ENCODE measurements at places on chromosomes 13 and 19.
A peak's percentile ranks its signal among the peaks of the same experiment; 100 is the strongest.

- no peak for DNase-seq
Measured at GRCh38 chr13:44508562-44509077, 67.5 kb downstream of the TSC22D1 start.

- no peak for DNase-seq
Measured at GRCh38 chr19:32251634-32252332, 93.6 kb upstream of the ZNF507 start.

- DNase-seq = peak; percentile 82
Measured at GRCh38 chr13:90867336-90867683, 480.2 kb upstream of the MIR17HG start.

DNA sequence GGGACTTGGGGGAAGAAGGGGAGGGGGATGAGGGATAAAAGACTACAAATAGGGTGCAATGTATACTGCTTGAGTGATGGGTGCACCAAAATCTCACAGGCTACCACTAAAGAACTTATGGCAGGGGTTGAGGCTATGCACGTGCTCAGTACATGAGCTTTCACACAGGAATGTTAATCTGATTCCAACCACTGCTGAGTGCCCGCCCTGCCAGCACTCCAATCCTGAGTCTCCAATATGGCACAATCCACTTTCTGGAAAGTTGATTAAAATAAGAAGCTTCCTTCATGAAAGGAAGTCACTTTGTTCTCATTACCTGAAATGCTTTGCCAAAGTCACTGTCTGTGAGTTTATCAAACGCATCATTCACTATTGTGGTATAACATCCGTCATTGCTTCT, 463.0 kb downstream of the IRS2 start:
- no peak for DNase-seq

DNA sequence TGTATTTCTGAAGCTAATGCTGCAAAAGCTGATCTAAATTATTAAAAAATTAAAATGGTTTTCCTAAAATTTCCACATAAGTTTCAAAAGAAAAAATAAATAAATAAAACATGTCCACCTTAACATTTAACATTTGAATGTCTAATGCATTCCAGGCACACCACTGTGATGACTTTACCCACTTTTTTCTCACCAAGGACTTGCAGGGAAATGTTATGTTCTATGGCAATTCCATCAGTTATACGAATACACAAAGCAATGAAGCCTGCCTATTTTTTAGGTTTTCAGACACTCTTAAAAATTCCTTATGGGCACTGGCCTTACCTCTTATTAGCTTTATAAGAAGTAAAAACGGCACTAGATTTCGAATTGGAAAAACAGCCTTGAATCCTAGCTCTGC, 10.2 kb downstream of the TSC22D1 start:
- DNase-seq = no peak

- DNase-seq = no peak
Measured at GRCh38 chr13:39768962-39769361, 113.5 kb downstream of the COG6 start.

DNA sequence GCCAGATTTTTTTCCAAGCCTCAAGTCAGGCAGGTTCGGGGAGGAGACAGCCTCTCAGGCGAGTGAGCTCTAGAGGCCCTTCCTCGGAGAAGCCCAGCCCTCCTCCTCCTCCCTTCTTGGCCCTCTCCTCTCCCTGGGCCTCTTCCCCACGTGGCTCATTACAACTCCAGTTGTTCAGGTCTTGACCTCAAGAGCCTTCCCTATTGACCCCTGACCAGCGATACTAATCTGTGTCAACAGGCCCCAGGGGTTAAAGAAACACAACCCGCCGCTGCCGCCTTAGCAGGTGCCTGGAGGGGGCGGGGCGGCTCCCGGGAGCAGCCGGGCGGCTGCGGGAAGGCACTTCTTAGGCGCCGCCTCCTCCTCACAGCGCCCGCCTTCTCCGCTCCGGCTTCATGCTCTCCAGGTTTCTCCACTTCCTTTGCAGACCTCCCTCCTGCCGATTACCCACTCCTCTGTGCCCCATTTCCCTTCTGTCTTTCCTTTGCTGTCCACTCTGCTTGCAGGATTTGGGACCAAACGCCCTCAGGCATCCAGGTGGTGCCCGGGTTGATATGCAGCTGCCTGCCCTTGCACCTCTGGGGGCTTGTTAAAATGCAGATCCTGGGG, 51.0 kb downstream of the LYL1 start:
- DNase-seq = no peak

- peak; percentile 93 for DNase-seq
Measured at GRCh38 chr19:872266-872951, 12.9 kb downstream of the CFD start.

DNA sequence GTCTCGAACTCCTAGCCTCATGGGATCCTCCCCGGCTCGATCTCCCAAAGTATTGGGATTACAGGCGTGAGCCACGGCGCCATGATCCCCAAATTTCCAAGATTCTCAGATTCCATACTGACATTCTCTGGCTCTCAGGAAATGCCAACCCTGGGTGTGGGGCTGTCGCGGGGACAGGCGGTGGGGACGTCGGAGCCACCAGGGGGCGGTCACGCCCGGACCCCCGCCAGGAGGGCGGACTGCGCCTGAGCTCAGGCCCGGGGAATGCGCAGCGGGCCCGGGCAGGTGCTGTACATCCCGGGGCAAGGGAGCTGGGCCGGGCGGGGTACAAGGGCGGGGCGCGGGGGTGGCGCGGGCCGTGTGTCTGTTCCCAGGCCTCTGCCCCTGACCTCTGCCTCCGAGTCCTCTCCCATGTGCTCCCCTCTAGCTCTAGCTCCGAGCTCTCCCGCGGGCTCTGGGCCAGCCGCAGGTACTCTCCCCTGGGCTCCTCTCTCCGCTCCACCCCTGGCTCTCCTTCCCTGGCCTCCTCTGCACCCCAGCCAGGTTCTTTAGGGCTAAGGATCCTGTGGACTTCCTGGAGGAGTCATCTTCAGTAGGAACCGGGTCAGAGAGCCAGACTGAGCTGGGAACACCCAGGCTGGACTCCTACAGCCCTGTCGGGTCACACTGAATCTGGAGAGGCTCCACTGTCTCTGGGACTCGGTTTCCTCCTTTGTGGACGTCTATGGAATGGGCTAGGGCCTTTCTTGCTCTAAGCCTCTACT, 2.4 kb downstream of the PPP1R13L start:
- DNase-seq = no peak

- no peak for DNase-seq
Measured at GRCh38 chr13:70324519-70324918, 216.3 kb upstream of the KLHL1 start.

DNA sequence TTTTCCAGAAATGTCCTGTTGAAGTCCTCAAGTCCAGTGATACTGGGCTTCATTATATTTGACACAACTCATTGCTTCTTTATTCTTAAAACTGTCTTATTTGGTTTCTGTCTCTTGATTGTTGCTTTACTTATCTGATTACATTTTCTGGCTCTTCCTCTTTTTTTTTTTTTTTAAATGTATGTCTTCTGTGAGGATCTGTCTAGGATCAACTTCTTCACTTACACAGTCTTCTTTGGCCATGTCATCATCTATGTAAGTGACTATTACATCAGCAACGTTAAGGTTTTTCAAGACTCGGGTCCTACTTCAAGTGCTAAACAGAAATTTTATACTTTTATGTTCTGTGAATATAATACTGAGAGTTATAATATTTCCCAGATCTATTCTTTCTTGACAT, 162.1 kb downstream of the PDS5B start:
- DNase-seq = no peak

DNA sequence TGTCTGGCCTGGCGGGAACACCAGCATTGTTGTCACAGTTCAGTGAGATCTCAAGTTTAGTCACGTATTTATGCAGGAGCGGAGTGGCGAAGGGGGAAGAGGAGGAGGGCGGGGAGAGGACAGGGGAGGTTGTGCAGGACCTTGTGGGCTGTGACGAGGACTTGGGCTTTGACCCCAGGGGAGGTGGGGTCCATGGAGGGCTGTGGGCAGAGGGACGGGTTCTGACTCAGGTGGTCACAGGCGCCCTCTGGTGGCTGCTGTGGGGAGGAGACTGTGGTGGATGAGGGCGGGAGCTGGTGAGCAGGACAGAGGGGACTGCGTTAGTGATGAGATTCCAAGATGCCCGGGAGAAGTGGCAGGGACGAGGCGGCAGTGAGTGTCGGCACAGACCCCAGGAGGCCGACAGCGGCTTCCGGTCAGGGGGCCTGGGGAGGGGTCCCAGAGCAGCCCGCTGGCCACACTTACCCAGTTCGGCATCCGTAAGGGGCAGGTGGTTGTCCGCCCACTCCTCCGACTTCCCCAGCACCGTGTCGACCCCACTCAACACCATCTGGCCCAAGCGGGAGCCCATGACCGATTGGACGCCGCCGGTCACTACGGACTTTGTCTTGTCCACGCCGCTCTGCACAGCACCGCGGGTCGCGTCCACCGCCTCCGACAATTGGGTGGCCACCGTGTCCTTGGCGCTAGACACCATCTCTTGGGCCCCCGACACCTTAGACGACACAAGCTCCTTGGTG, 15.7 kb downstream of the PLIN3 start:
- peak; percentile 77 for DNase-seq

GRCh38 chr13:106850973-106851650, 283.2 kb upstream of the ARGLU1 start:
- no peak for DNase-seq

GRCh38 chr13:58879114-58879513, 1247.6 kb downstream of the PCDH17 start:
- DNase-seq = no peak

DNA sequence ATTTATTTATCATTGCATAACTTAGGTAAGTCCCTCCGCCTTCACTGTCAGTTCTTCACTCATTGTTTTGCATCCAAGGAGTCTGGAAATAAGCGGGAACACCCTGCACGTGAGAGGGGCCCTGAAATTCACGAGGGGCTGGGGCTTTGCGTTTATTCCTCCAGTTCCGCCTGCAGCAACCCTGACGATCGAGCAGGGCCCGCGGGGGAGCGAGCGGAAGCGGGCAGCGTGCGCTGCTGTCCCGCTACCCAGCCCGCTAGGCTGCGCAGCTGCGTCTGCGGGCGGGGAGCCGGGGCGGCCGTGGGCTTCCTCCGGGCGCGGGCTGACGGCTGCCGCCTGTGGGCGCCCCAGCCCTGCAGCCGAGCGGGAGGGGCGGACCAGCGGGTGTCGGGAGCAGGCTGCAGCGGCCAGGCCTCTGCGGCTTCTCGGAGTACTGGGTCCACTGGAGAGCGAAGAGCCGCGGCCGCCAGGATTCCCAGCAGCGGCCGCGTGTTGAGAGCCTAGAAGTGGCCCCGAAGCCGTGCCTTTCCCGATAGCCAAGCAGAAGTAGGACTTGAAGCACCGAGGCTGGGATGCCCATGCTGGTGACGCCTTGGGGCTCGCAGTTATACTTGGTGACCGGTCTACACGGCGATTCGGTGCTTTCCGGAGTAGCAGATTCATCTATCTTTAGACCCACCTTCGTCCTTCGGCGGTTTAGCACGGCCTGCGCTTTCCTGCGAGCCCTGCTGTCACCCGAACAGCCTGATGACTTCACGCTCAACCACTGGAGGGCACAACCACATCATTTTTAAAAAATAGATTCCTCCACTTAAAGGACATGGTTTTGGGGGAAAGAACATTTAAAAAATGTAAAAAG, 32.9 kb upstream of the SACS start:
- DNase-seq = peak; percentile 13

GRCh38 chr19:11092181-11092538, 2.9 kb downstream of the LDLR start:
- no peak for DNase-seq

- DNase-seq = no peak
Measured at GRCh38 chr19:39438270-39438934, 2.7 kb upstream of the RPS16 start.

DNA sequence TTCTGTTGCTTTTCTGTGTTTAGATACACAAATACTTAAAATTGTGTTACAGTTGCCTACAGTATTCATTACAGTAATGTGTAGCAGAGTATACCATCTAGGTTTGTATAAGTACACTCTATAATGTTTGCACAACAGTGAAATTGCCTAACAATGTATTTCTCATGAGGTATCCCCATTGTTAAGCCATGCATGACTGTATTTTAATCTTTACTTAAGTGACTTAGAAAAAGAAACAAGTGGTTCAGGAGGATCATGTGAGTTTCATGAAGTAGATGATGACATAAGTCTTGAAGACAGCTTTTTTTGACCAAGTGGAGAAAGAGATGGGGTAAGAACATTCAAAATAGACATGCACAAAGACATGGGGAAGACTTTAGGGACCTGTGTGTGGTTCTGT, 8.4 kb upstream of the KCTD4 start:
- no peak for DNase-seq

- no peak for DNase-seq
Measured at GRCh38 chr13:84961023-84961422, 838.2 kb downstream of the SLITRK6 start.

- DNase-seq = no peak
Measured at GRCh38 chr13:27276188-27276587, 5.6 kb downstream of the RASL11A start.

DNA sequence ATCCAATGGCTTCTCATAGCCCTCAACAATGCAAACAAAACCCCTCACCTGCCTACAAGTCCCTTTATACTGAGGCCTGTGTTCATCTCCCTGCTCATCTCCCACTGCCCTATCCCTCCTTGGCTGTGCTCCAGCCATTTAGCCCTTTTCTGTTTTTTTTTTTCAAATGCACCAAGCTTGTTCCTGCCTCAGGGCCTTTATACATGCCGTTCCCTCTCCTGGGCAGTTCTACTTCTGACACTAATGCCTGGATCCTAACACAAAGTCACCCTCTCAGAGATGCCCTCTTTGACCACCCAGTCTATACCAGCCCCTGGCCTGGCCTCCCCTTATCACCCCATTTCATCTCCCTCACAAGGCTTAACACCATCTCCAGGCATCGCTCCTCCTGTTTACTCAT, 26.9 kb downstream of the ZNF574 start:
- DNase-seq = no peak

- DNase-seq = no peak
Measured at GRCh38 chr13:75761369-75761768, 125.2 kb downstream of the LMO7 start.

DNA sequence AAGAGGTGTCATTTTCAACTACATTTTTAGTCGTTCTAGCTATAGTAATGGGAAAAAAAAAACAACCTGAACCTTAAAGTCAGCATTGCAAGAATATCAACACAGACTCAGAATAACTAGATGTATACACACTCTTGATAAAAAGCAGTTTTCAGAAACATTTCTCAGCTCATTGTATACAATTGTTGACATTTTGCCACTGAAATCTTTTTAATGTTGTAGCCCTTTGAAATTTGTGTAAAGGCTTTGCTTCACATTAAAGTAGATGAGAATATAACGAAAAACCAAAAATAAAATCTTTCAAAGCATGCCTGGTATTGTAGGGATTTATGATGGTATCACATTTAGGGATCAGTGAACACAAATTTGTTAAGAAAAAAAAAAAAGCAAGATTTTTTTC, 87.2 kb upstream of the SLC10A2 start:
- DNase-seq = no peak

All from OCI-LY7 (cell line).